Gastroesophageal sphincter (tissue), 4 donors: ENCODE measurements at places on chromosomes 4 and X. TPM values are rescaled to one million over a fixed set of nuclear protein-coding genes. Genes with fewer than 3 reads are reported as not detected.
A peak's percentile ranks its signal among the peaks of the same experiment; 100 is the strongest.

PRSS12 gene
- 1.7 TPM for total RNA-seq

USP17L27 gene
- not detected for total RNA-seq

TRPC5OS gene
- not detected for total RNA-seq

DNAAF6 gene
- not detected for total RNA-seq

- no peaks in the 10 kb centered on the region for H3K36me3 ChIP-seq
- peak overlapping the region; percentile 28 for H3K4me3 ChIP-seq
- H3K27me3 ChIP-seq: no peaks in the 10 kb centered on the region
- peaks cover 6% of the 10 kb centered on the region for H3K4me1 ChIP-seq
- peak; percentile 58 for ATAC-seq
These were observed 335.8 kb upstream of the F9 start for GRCh38 chrX:139194571-139195280.

GRCh38 chr4:48970471-48970921 is 15.6 kb upstream of the CWH43 start:
- H3K27ac ChIP-seq: no peak overlapping the region
- H3K27me3 ChIP-seq: peaks cover 10% of the 10 kb centered on the region
- H3K36me3 ChIP-seq: no peaks in the 10 kb centered on the region
- no peak overlapping the region for H3K4me3 ChIP-seq
- no peak for ATAC-seq

CLTRN gene
- 0.74 TPM for total RNA-seq

DNA sequence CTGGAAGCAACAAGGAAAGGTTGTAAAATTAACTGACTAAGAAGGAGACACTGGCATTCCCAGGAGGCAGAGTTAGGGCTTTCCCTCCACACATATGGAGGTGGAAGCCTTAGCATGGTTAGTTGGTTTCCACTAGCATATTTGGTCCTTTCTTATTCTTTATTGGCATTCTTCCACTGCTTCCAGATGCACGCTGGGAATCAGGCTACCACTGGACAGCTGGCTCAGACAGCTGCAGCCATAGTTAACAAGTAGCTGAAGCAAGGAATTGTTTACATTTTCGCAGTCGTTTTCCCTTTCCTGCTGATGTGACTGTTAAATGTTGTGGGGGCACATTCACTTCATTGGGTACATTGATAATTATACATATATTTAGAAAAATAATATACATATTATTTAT is 169.2 kb downstream of the GRIA2 start:
- no peak overlapping the region for H3K27ac ChIP-seq
- H3K4me1 ChIP-seq: no peaks in the 10 kb centered on the region
- no peak for ATAC-seq
- no peak overlapping the region for H3K4me3 ChIP-seq
- no peaks in the 10 kb centered on the region for H3K27me3 ChIP-seq

DNA sequence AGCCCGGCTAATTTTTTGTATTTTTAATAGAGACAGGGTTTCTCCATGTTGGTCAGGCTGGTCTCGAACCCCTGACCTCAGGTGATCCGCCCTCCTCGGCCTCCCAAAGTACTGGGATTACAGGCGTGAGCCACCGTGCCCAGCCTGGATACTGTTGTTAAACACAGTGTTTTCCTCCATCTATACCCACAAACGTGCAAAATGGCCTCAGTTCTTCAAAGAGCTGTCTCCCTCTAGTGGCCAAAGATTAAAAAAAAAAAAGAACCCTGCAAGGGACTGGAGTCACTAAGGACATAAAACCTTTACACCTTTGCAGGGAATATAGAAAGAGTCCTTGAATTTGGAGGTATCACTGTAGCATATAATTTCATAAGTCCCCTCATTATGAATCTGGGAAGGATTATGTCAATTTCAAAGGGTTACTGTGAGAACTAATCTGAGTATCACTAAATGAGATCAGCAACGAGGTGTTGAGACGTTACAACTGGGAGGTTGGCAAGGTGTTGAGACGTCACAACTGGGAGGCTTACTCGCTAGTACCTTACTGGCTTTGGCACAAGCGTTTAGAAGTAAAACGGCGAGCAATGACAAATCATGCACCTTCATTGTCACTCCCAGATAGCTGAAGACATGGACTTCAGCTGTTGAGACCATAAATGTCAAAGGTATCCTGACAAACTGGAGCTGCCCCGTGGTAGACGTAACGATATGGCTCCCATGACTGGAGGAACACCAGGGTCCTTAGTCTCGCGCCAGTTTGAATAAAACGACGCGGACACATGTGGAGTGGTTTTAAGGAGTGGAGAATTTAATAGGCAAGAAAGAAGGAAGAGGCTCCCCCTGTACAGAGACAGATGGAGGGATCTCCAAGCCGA is 33.4 kb upstream of the ENPP6 start:
- H3K4me3 ChIP-seq: no peak overlapping the region
- no peak for ATAC-seq
- no peaks in the 10 kb centered on the region for H3K36me3 ChIP-seq

- H3K27me3 ChIP-seq: no peaks in the 10 kb centered on the region
- H3K4me1 ChIP-seq: no peaks in the 10 kb centered on the region
- H3K36me3 ChIP-seq: no peaks in the 10 kb centered on the region
- H3K27ac ChIP-seq: no peak overlapping the region
- no peak for ATAC-seq
These were observed 21.3 kb downstream of the QDPR start for GRCh38 chr4:17490575-17491059.

SSX4 gene
- not detected for total RNA-seq

DNA sequence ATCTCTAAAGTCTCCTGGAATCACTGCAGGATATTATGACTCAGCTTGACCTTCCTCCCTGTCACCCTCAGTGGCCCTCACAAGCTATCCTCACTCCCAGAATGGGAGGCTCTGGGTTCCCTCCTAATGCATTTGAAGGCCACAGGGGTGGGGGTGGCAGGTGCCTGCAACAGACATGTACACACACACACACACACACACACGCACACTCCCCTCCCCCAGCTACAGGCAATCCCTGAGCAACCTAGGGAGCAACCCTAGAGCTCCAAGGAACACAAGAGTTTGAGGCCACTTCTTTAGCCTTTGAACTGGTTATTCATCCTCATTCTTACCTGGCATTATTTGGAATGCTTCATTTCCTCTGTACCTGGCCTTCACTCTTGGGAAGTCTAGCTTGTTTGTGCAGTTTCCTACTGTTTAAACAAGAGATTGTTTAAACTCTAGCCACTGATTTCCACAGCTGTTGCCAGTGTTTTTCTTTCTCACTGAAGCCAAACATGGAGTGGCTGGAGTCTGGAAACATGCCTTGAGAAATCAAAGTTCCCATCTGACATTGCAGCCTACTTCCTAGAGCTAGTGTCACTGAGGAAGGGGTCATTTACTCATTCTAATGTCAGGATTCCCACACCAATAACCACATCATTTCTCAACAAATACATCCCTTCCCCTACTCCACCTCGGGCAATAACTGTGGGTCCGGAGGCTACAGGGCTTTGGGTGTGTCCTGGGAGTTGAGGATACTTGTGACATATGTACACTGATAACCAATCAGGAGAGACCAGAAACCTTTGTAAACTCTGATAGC is 37.7 kb downstream of the MAOA start:
- H3K27me3 ChIP-seq: no peaks in the 10 kb centered on the region
- H3K27ac ChIP-seq: peak overlapping the region; percentile 15
- no peak overlapping the region for H3K4me3 ChIP-seq
- H3K36me3 ChIP-seq: no peaks in the 10 kb centered on the region
- no peaks in the 10 kb centered on the region for H3K4me1 ChIP-seq

- ATAC-seq: no peak
- H3K27ac ChIP-seq: no peak overlapping the region
- no peaks in the 10 kb centered on the region for H3K36me3 ChIP-seq
- no peak overlapping the region for H3K4me3 ChIP-seq
These were observed 10.0 kb downstream of the TMEM164 start for GRCh38 chrX:110012818-110013485.

PNMA3 gene
- total RNA-seq: 0.62 TPM

DNA sequence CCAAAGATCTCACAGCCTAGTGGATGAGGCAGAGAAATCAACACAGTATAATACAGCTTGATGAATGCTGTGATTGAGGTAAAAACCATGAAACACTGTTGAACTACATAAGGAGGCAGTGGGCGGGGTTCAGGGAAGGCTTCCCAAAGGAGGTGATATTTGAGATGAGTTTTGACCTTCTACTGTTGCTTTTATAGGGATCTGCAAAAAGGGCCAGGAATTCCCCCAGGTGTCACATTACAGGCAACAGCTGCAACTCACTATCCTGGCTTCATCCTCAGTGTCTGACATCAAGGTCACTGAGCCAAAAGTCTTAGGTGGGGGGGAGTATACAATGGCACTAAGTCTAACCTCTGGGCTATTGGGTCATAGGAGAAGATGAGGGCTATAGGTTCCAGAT is 185.7 kb upstream of the NRK start:
- no peaks in the 10 kb centered on the region for H3K36me3 ChIP-seq
- no peak overlapping the region for H3K4me3 ChIP-seq
- no peak for ATAC-seq
- no peak overlapping the region for H3K27ac ChIP-seq

DNA sequence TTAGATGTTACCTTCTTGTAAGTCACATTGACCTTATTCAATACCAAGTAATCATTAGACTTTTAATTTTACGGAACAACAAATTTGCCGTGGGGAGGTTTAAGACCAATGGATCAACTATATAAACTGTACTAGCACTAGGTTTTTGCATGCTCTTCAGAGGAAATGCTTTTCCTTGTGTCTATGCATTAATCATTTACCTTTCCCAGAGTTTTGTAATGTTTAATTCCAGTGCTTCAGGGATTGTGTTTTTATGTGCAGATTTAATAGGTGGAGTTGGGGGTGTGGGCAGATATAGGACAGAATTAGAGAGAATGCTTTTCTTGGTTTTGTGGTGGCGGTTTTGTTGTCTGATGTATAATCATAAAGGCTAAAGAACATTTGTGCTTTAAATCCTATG is 76.0 kb upstream of the SMARCA5 start:
- no peak for ATAC-seq
- no peaks in the 10 kb centered on the region for H3K4me1 ChIP-seq
- H3K27ac ChIP-seq: no peak overlapping the region
- no peak overlapping the region for H3K4me3 ChIP-seq
- no peaks in the 10 kb centered on the region for H3K27me3 ChIP-seq
- H3K36me3 ChIP-seq: peaks cover 63% of the 10 kb centered on the region

GRCh38 chr4:20646287-20646686 is 54.0 kb upstream of the PACRGL start:
- H3K4me1 ChIP-seq: no peaks in the 10 kb centered on the region
- no peak for ATAC-seq
- H3K27ac ChIP-seq: no peak overlapping the region
- no peaks in the 10 kb centered on the region for H3K36me3 ChIP-seq

DNA sequence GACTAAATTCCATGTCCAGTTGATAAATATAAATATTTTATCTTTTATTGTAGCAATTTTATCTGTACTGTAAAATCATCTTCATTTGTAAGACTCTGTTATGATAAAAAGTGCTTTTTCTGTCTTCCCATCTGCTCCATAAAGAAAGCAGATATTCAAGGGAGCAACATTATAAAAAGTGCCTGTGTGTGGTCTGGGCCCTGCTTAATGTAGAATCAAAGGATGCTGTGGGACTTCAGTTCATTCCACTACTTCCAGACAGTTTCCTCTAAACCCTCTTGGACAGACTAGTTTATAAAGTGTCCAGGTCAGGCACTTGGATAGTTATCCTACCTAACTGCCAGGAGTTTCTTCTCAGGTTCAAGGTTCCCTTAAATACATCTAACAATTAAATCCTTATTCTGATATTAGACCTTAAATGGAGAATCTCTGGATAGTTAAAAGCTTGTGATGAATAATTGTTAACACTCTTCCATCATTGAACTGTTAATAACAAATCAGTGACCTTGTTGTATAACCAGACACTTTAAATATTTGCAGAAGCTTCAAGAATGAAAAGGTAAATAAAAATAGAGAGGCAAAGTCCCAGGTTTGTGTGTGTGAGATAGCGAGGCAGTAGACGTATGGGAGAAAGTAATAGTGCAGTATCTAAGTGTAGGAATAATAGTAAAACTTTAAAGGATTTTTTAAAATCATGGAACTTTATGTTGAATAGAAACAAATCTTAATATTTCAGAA is 237.5 kb upstream of the CTSO start:
- H3K36me3 ChIP-seq: no peaks in the 10 kb centered on the region
- no peaks in the 10 kb centered on the region for H3K4me1 ChIP-seq
- ATAC-seq: no peak
- H3K27ac ChIP-seq: no peak overlapping the region
- no peaks in the 10 kb centered on the region for H3K27me3 ChIP-seq

- no peak overlapping the region for H3K4me3 ChIP-seq
- no peaks in the 10 kb centered on the region for H3K4me1 ChIP-seq
- ATAC-seq: peak; percentile 62
These were observed 33.5 kb upstream of the SETD7 start for GRCh38 chr4:139589336-139590018.

- no peak overlapping the region for H3K4me3 ChIP-seq
- peak; percentile 94 for ATAC-seq
- H3K36me3 ChIP-seq: peaks cover 59% of the 10 kb centered on the region
- H3K27ac ChIP-seq: peak overlapping the region; percentile 72
- H3K27me3 ChIP-seq: no peaks in the 10 kb centered on the region
These were observed 40.2 kb downstream of the ATP10D start for GRCh38 chr4:47525154-47525819.

PABPC5 gene
- 6.5 TPM for total RNA-seq

SYNPO2 gene
- 2,362 TPM for total RNA-seq

DNA sequence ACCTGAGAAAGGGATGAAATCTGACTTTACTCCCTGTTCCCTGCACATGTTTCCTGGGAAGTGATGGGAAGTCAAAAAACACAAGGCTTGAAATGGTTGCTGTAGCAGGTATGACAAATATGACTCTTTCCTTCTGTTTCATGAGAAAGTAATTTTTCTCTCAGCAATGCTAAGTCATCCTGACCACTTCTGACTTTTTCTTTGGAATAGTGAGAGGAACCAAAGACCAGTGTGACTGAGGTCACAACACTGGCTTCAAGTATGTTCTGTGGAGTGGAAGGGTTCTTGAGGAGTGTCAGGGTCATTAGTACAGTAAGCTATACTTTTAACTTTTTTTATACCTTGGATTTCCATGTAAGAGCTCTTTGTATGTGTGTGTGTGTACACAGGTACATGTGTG is 225.3 kb downstream of the PPP3CA start:
- no peak overlapping the region for H3K27ac ChIP-seq
- ATAC-seq: no peak
- no peak overlapping the region for H3K4me3 ChIP-seq
- no peaks in the 10 kb centered on the region for H3K36me3 ChIP-seq

- no peak overlapping the region for H3K27ac ChIP-seq
- H3K4me1 ChIP-seq: no peaks in the 10 kb centered on the region
- H3K27me3 ChIP-seq: no peaks in the 10 kb centered on the region
- no peaks in the 10 kb centered on the region for H3K36me3 ChIP-seq
- H3K4me3 ChIP-seq: no peak overlapping the region
- no peak for ATAC-seq
These were observed 104.8 kb upstream of the CXCL13 start for GRCh38 chr4:77500801-77501200.

DNA sequence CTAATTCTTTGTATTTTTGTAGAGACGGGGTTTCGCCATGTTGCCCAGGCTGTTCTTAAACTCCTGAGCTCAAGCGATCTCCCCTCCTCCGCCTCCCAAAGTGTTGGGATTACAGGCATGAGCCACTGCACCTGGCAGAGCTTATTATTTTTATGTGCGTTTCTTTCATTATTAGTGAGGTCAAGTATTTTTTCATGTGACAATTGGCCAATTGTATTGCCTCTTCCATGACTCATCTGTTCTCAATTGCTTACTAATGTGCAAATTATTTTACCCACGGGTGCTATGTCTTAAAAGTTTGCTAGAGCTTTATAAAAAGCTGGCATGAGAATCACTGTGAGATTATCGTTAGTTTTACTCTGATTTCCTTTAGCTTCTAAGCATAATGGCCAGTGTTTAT is 13.0 kb upstream of the ARX start:
- H3K4me1 ChIP-seq: no peaks in the 10 kb centered on the region
- no peak for ATAC-seq
- no peaks in the 10 kb centered on the region for H3K36me3 ChIP-seq
- H3K27ac ChIP-seq: no peak overlapping the region
- H3K27me3 ChIP-seq: peaks cover 14% of the 10 kb centered on the region
